Natural killer cell (primary cell): ENCODE measurements at places on chromosomes 7 and 10. TPM values are rescaled to one million over a fixed set of nuclear protein-coding genes. Genes with fewer than 3 reads are reported as not detected.

The BLNK gene
- 1.5 TPM for total RNA-seq

DNA sequence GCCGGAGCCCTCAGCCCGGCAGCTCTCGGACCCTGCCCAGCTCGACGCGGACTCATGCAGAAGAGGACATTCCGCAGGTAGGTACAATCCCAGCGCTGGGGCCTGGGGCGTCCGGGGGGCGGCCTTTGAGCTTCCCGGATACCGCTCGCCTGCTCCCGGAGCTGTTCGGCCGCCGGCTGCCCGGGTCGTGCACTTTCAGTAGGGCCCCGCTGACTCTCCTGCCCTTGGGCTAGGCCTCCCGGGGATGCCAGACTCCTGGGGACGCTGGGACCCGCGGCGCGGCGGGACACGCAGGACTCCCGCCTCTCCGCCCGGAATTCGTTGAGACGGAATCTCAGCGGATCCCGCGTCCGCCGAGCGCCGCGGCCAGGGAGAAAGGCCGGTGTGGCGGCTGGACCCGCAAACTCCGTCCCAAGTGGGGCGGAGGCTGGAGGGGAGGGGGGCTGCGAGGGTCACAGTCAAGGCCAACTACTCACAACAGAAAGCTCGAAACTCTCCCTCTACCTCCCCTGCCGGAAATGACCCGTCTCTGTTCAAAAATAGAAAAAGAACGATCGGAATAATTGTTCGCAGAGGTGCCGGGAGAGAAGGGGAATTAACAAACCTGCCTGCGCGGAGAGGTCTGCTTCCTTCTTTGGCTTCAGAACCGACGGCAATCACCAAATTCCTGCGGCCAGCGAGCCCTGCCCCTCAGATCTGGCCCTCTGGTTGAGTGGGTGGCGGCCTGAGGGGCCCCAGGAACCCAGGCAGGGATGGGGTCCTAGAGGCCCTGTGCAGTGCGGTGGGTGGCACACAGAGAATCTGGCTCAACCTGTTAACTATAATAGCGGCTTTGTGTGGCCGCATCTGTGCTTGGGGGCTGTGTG lies 9.2 kb downstream of the TLX1 start:
- H3K36me3 ChIP-seq: no peaks in the 10 kb centered on the region
- DNase-seq: no peak
- no peak overlapping the region for H3K27ac ChIP-seq
- H3K4me1 ChIP-seq: peaks cover 19% of the 10 kb centered on the region

DNA sequence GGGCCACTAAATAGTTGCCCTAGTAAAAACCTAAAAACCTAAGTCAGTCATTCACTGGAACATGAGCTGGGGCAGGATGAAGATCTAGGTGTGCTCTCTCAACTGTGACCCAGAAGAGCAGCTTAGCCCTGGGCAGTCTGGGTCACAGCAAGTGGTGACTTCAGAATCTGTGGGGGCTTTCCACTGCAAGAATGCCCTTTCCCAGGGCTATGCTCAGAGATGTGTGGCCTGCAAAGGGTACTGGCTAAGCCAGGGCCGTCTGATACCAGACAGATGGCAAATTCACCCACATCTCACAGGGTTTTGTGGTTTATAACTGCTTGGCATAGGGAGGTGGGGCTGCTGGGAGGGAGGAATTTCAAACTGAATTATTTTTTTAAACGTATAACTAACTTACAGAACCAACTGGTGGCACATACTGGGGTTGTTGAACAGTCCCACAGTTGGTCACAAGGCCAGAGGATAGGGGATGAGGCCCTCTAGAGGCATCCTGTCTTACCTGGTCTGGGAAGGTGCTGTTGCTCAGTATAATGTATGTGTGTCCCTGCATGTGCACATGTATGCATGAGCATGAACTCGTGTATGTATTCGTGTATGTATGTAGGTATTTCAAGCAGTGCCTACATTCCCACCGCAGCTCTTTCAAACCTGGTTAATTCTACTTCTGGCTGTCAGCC lies 63.2 kb downstream of the PRPF18 start:
- H3K36me3 ChIP-seq: peaks cover 6% of the 10 kb centered on the region
- H3K27ac ChIP-seq: no peak overlapping the region
- H3K4me3 ChIP-seq: no peak overlapping the region

GRCh38 chr7:32905175-32905662 lies 13.7 kb upstream of the KBTBD2 start:
- H3K4me3 ChIP-seq: peak overlapping the region; percentile 11
- peaks cover 14% of the 10 kb centered on the region for H3K4me1 ChIP-seq
- peak; percentile 89 for DNase-seq

- H3K36me3 ChIP-seq: peaks cover 34% of the 10 kb centered on the region
- peaks cover 41% of the 10 kb centered on the region for H3K4me1 ChIP-seq
- DNase-seq: peak; percentile 86
- H3K4me3 ChIP-seq: peak overlapping the region; percentile 81
Measured at GRCh38 chr10:79347894-79348639, 798 bp downstream of the PPIF start.

The UCMA gene
- total RNA-seq: not detected

GRCh38 chr7:129607471-129608120 lies 3.9 kb upstream of the NRF1 start:
- DNase-seq: peak; percentile 75
- no peak overlapping the region for H3K27ac ChIP-seq
- H3K36me3 ChIP-seq: no peaks in the 10 kb centered on the region
- no peak overlapping the region for H3K4me3 ChIP-seq
- H3K27me3 ChIP-seq: no peaks in the 10 kb centered on the region

DNA sequence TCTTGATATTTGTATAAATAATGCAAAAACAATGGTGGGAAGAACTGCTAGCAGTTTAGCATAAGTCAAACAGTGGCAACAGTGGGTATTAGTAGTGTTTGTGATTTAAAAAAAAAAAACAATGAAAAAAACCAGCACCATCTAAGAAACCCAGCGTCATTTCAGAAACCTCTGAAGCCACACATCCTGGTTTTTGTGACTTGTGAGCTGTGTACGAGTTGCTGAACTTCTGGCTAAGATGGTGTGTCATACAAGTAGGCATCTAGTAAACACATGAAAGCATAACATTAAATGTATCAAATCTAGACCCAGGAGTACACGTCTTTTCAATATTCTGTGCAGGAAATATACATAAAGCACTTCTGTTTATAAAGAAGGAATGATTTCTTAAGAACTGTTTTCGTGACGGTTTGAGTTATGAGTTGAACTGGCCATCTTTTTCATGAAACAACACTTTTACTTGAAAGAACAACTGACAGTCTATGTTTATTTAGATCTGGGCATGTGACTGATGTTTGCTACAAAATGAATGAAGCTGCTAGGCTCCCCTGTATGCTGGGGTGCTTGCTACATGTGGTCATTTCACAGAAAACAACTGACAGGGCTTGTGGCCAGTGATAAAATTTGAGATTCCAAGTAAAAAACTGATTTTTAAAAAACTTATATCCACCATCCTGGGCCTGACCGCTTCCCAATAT lies 143.5 kb downstream of the PIP4K2A start:
- peaks cover 47% of the 10 kb centered on the region for H3K4me1 ChIP-seq
- no peaks in the 10 kb centered on the region for H3K27me3 ChIP-seq
- no peak overlapping the region for H3K4me3 ChIP-seq
- H3K27ac ChIP-seq: peak overlapping the region; percentile 69
- peak; percentile 27 for DNase-seq
- peaks cover 59% of the 10 kb centered on the region for H3K36me3 ChIP-seq

- H3K36me3 ChIP-seq: no peaks in the 10 kb centered on the region
- H3K4me1 ChIP-seq: no peaks in the 10 kb centered on the region
- no peaks in the 10 kb centered on the region for H3K27me3 ChIP-seq
- H3K4me3 ChIP-seq: no peak overlapping the region
Measured at GRCh38 chr7:137970253-137970975, 31.5 kb downstream of the CREB3L2 start.

The ELN gene
- total RNA-seq: not detected

- H3K4me1 ChIP-seq: peaks cover 5% of the 10 kb centered on the region
- DNase-seq: no peak
- H3K4me3 ChIP-seq: no peak overlapping the region
- no peaks in the 10 kb centered on the region for H3K27me3 ChIP-seq
- no peaks in the 10 kb centered on the region for H3K36me3 ChIP-seq
- H3K27ac ChIP-seq: peak overlapping the region; percentile 54
Measured at GRCh38 chr7:106717254-106717954, 56.4 kb upstream of the CCDC71L start.

DNA sequence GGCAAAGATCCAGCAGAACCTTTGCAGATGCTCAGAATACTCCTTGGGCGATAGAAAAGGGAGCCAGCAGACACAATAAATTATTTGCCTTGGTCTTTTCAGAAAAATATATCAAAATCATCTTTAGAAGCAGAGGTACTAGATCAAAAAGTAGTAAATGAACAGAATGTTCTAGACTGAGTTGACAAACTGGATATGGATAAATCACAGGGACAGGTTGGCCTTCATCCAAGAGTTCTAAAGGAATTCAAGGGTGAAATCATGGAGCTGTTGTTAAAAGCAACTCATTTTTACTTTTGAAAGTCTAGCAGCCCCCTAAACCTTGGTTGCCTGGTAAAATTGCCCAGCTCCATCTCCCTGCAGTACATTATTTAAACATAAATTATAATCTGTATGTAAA lies 99.1 kb downstream of the PLCE1 start:
- H3K36me3 ChIP-seq: no peaks in the 10 kb centered on the region
- H3K27me3 ChIP-seq: no peaks in the 10 kb centered on the region
- H3K4me1 ChIP-seq: no peaks in the 10 kb centered on the region

DNA sequence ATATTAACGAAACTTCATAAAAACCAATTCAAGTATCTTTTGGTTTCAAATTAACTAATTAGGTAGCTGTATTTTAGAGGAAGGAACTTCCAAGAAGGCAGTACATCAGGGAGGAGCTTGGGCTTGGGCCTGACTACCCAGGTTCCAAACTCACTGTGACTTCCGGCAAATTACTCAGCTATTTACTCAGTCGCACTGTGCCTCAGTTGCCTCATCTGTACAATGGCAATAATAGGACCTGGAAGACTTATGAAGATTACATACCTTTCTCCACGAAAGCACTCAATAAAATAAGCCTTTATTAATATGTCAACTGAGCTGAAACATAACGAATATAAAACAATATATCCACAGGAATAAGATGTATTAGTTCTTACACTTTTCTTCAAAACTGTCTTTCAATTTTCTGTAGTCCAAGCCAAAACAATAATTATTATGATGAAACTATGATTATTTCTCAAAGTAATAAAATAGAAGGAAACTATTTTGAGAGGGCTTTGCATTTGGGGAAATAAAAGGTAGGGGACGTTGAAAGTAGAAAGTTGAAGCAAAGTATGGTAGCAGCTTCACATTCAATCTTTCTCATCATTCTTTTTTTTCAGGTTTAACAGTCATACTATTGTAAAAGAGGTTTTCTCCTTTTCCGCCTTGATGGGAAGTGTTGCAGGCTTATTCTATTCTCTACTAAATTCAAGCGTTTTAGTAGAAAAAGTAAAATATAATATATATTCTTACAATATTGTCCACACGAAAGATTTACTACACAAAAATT lies 10.5 kb upstream of the EBLN1 start:
- peaks cover 4% of the 10 kb centered on the region for H3K27me3 ChIP-seq
- no peaks in the 10 kb centered on the region for H3K36me3 ChIP-seq
- peaks cover 3% of the 10 kb centered on the region for H3K4me1 ChIP-seq

The LRRD1 gene
- not detected for total RNA-seq

DNA sequence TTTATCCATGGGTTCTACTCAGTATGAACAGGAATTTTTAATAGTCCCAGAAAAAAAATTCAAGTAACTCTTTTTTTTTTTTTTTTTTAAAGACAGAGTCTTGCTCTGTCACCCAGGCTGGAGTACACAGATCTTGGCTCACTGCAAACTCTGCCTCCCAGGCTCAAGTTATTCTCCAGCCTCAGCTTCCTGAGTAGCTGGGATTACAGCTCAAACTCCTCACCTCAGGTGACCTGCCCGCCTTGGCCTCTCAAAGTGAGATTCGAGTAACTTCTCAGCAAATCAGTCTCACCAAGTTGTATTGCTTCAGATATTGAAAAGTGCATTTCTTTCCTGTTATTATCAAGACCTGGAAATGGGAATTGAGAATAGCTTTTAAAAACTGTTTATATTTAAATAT lies 281.2 kb upstream of the MINDY3 start:
- no peaks in the 10 kb centered on the region for H3K27me3 ChIP-seq
- H3K36me3 ChIP-seq: no peaks in the 10 kb centered on the region
- no peak overlapping the region for H3K27ac ChIP-seq
- no peak for DNase-seq
- no peak overlapping the region for H3K4me3 ChIP-seq

DNA sequence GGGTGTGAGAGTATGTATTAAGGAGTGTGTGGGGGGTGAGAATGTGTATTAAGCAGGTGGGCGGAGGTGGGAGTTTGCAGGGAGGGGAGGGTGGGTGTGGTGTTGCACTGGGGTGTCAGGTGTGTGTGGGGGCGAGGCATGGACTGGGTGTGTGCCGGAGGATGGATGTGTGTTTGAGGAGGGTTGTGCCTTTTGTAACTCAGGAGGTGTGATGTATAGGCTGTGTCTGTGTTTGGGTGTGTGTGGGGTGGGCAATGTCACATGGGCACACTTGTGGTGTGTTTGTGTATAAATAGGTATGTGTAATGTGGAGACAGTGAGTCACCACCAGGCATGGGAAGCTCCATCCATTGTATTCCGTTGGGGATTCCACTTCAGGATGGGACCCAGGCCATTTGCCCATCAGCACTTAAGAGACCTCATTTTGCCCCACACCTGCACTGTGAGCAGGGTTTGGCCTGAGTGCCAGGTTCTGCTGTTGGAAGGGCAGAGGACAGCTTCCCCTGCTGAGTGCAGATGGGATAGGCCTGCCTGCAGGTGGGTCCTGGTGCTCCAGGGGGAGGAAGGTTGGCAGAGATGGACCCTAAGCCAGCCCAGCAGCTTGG lies 5.8 kb downstream of the UNC5B start:
- H3K27ac ChIP-seq: no peak overlapping the region
- peaks cover 21% of the 10 kb centered on the region for H3K4me1 ChIP-seq
- peaks cover 7% of the 10 kb centered on the region for H3K27me3 ChIP-seq
- no peak overlapping the region for H3K4me3 ChIP-seq

The GPRIN2 gene
- total RNA-seq: not detected

GRCh38 chr10:47444047-47444446 lies 39.9 kb downstream of the ANXA8 start:
- H3K4me3 ChIP-seq: no peak overlapping the region
- H3K27me3 ChIP-seq: no peaks in the 10 kb centered on the region
- H3K36me3 ChIP-seq: no peaks in the 10 kb centered on the region
- H3K27ac ChIP-seq: no peak overlapping the region
- no peaks in the 10 kb centered on the region for H3K4me1 ChIP-seq
- DNase-seq: no peak
